Activated CD4-positive, CD25-positive, alpha-beta regulatory T cell treated with anti-CD3 and anti-CD28 coated beads, Interleukin-2, amount 50 U/mL, for 24 hours (primary cell): ENCODE measurements at places on chromosomes 5 and 9.
A peak's percentile ranks its signal among the peaks of the same experiment; 100 is the strongest.

DNA sequence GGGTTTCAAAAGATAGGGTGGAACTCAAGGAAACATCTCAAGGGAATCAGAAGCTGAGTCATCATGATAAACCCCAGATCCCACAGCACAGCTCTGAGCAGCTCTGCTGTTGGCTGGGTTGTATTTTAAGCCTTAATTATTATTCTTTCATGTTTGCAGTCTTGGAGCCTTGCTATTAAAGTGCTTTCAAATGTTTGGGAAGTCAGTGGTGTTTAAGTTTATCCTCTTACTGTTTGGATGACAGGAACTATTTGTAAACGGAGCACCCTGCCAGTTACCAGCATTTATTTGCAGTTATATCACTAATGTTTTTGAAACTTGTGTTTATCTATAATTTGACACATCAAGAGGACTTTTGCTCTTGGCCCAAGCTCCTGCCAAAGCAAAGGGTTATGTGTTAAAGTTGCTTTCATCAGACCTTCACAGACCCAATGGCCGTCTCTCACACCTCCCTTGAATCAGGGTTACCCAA is 141.1 kb upstream of the SPDL1 start:
- ATAC-seq = no peak

GRCh38 chr9:3497401-3497800 is 28.4 kb downstream of the RFX3 start:
- ATAC-seq = no peak

DNA sequence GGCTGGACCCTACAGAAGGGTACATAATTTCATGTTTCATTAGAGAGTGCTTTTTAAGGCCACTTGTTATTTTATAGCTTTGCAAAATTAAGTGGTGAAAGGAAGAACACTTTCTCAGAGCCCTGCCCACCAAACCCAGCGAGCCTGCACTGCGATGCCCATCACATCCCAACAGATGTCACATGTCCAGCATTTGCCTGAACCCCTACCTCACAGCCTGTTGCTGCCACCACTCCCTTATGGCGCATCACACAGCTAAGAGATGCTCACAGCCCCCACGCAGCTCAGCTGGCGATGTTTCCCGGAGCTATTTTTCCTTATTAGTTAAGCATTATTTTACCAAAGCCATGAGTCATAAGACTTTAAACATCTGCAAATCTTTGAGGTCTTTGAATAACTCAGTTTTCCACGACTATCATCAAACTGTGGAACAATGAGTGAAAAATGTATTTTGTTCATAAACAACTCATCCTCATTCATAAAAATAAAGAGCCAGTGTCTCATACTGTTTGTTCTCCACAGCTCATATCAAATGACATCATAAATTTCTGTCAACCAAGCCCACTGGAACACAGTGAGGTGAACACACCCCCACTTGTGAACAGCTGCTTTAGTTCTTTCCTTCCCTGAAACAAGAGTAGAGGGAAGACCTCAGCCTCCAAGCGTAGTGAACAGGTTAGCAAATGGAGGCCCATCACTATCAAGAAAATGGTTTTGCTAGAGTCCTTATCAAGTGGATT is 104.9 kb downstream of the SYK start:
- ATAC-seq = no peak

DNA sequence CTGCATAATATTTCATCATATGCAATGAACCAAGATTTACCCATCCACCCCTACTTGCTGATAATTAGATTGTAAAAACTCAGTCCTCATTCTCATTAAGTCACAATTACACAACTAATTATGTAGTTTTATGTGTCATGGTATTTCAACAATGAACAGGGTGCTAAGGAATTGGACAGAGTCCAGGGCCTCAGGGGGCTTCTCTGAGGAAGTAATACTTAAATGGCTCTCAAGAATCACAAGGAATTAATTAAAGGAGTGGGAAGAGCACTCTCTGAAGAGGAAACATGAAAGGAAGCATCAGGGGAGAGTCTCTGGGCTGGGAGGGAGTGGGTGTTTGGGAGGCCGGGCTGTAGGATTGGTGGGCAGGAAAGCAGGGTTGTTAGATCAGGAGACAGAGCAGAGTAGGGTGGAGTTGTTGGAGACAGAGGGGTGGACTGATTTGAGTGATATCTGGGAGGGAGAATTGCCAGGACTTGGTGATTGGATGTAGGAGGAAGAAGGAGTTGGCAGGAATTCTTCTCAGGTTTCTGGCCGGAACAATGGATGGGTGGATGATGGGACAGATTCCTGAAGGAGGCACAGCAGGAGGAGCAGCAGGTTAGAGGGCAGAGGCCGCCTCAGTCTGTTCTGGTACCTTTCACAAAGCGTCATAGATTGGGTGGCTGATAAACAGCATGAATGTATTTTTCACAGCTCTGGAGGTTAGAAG is 23.0 kb upstream of the NSG2 start:
- no peak for ATAC-seq

DNA sequence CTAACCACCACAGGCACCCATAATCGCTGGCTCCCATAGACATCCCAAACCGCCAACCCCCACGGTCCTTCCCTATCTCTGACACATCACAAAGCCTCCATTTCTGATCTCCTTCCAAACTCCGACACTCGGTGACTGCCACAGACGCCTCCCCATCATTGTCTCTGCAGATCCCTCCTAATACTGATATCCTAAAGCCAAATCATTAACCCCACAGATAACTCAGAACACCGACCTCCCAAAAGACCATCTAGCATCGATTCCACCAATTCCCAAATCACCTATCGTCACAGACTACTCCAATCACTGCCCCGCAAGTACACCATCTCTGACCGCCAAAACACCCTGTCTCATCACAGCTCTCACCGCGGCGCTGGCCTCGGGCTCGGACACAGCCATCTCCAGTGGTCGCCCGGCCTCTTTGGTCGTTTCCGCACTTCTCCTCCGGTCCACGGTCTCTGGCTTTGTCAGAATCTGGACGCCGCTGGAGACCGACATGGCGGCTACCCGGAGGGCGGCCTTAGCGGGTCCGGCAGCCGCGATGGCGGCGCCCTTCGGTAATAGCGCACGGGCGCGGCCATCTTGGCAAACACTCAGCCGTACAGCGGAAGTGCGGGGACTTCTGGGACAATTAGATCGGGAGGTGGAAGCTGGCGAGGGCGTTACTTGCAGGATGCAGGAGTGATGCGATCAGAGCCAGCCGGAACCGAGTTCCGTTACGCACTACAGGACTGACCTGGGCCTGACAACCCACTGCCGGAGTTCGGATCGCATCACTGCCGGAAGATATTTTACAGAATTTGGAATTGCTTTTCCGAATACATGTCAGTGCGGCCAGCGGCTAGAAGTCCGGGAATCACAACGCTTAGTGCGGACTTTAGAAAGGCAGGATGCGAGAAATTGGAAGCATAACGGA is at the start of gene ZFP37:
Gene ZFP37 (minus strand): TSS at position 534 of the 916 bp plus-strand sequence. CDS start 36 bp downstream, at position 498.
- peak; percentile 96 for ATAC-seq

- peak; percentile 73 for ATAC-seq
These were observed 60.8 kb downstream of the SEMA4D start for GRCh38 chr9:89436963-89437625.

- no peak for ATAC-seq
These were observed at the start of gene TMEM215 for GRCh38 chr9:32783168-32783891. TSS of gene TMEM215 (plus strand) at chr9:32783540. CDS start at chr9:32784184, 644 bp downstream.

DNA sequence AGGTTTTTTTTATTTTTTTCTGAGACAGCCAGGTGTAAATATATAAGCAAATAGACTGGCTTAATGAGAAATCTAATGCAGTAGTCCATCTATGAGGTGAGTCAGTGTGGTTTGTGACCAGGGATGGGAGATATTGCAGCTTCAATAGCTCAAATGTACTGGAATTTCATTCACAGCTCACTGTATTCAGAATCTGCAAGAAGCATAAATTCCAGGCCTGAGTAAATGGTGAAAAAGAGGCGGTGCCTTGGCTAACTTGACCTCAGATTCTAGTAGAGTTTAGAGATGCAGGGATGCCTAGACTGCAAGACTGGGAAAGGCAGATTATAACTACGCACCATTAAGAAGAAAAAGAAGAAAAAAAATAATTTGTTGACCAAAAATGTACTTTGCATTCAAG is 151.9 kb upstream of the SMC2 start:
- ATAC-seq = no peak

GRCh38 chr9:75438716-75439115 is 350.4 kb downstream of the OSTF1 start:
- ATAC-seq = no peak

GRCh38 chr5:135063511-135064234 is 29.6 kb upstream of the PITX1 start:
- ATAC-seq = no peak

GRCh38 chr9:36136272-36136893 is at the start of gene GLIPR2:
TSS of gene GLIPR2 (plus strand) at chr9:36136733. CDS start at chr9:36136779, 46 bp downstream.
- peak; percentile 99 for ATAC-seq

DNA sequence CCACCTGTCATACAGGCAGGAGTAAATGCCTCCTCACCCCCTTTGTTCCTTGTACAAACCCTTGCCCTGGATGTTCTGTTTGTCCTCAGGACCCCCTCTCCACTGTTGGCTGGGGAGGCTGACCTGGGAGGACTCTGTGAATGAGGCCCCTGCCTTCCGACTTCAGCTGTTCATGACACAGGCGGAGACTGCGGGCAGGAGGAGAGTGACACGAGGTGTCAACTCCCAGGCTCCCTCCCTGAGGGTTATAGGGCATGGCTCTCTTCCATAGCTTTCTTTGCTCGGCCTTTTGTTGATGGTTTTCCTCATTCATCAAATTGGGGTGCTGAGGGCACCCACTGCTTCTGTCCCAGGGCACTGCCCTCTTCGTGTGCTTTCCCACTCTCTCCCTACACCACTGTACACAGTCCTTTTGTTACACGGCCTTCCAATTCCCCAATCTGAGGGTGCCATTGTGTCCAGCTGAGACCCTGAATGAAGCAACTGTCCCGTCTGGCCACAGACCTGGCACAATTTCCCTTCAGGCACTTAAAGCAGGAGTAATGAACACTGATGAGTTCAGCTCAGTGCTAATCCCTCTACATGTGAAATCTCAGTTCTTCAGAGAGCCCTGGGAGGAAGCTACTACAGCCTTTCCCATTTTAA is 33.8 kb downstream of the KCNIP1 start:
- ATAC-seq = no peak

DNA sequence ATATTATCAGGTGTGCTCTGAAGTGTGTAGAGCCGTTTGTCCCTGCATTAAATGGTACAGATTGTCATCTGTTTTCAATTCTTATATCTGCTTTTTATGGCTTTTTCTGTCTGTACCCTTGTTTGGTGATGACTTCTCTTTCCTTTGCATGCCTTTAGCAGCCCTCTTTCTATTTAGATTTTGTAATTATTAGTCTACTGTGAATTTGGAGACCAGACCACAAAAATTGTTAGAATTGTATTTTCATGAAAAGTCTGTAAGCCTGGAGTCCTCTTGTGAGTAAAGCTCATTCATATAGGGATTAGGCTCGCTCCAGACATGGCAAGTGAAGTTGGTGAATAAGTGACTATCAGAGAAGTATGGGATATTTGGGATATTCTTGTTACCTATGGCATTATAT is 41.7 kb downstream of the NFX1 start:
- no peak for ATAC-seq

DNA sequence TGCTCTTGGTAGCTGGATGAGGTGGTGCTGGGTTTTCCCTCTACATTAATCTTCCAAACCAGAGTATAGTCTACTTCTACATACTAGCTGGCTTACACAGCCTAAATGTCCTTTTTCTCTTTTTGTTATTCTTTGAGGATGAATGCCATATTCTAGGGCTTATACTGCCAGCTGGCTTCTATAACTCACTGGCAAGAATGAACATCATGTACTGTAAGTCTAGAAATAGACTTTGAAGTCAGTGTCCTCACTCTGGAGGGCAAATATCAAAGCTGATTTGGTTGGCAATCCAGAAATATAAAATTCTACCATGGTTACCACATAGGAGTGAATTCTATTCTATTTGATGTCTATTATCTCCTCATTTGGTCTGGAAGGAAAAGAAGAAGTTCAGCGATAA is 251.7 kb upstream of the TYRP1 start:
- no peak for ATAC-seq

- no peak for ATAC-seq
These were observed 3.9 kb upstream of the MGAT1 start for GRCh38 chr5:180806351-180807011.

- no peak for ATAC-seq
These were observed 271.3 kb downstream of the ZSWIM6 start for GRCh38 chr5:61603211-61603908.

DNA sequence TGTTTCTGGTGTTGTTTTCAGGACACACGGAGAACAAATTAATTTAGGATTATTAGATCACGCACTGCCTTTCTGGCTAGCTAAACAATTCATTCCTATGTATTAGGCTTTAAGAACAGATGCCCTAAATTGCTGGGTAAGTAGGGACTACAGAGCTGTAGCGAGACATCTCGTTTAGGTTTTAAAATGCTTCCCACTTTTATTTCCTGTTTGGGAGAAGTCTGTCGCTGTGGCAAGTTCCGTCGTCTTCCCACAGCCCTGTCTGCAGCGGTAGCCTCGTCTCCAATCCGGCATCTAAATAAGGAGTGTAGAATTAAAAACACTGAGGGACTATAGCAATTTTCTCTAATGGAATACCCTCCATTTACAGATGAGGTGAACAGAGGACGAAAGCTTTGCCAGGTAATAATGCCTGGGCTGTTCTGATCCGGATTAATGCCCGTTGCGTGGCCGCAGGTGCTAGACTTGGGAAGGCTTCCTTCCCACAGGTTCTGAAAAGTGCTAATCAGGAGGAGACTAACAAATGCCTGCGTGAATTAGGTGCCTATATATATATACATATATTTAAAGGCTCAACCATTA is 1.3 kb upstream of the TRIM36 start:
- ATAC-seq = no peak

DNA sequence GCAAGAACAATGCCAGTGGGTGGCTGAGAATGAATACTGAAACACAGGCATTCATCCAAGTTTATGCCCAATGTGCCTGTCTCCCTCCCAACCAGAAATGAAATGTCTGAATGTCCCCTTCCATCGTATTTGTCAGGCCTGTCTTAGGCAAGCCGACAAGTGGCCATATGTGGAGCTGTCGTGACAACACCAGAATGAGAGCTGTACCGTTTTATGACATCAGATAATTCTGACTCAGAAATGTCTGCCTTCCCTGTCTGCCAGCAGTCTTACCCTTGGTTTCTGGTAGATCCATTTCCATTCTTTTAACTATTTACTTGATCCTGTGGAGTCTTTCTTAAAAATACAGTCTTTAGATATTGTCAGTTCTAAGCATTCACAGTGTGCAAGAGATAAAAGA is 211.8 kb downstream of the NR3C1 start:
- ATAC-seq = no peak

GRCh38 chr9:12874395-12874794 is 99.6 kb downstream of the LURAP1L start:
- no peak for ATAC-seq

DNA sequence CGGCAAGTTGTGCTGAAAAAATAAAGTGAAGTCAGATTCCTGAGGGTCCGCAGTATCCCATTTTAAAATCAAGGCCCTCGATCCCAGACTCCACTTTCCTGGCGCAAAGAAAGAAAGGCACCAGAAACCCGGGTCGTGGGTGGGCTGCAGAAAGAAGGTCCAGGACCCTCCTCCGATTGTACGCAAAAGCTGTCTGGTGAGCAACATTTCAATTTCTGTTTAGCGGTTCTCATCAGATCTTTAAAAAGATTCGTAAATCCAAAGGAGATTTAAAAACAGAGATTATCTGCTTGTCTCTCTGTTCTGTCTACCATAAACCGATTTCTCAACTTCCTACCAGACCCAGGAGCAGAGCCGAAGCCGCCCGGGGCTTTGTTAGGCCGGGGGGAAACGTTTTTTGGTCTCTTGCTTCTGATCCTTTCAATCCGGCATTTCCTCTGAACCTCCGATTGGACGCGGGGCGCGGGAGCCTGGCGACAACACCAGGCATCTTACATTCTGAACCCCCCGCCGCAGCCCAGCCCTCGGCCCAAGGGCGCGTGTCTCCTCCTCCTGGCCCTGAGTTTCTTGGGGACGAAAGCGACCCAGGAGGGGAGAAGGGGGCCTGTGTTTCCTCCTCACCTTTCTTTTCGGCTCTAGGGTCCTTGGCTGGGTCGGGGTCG is 746 bp downstream of the NKX2-5 start:
- ATAC-seq = no peak
